ENCODE measurements at places on chromosomes 6 and 20. TPM values are rescaled to one million over a fixed set of nuclear protein-coding genes. Genes with fewer than 3 reads are reported as not detected.

Gene SOBP
- total RNA-seq, result 30.0 TPM

Gene SYNCRIP
- 60.8 TPM for total RNA-seq

Gene CRISP2
- 1.2 TPM for total RNA-seq

Gene SLC44A4
- total RNA-seq, result 0.20 TPM

Gene TAP2
- 19.0 TPM for total RNA-seq

Gene METTL24
- 11.5 TPM for total RNA-seq

DNA sequence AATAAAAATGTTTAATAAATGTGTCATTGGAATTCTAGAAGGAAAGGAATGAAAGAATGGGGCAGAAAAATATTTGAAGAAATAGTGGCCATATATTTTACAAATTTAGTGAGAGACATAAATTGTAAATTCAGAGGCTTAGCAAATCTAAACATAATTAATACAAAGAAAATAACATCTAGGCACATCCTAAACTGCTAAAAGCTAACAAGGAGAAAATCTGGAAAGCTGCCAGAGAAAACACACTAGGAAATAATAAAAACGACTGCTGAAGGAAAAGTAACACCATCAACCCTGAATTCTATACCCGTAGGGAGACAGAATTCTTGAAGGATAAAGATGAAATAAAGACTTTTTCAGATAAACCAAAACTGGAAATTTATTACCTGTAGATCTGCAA is 23.8 kb downstream of the CYB5R4 start:
- H3K4me1 ChIP-seq, result no peaks in the 10 kb centered on the region
- DNase-seq, result no peak
- H3K27ac ChIP-seq, result no peak overlapping the region
- H3K27me3 ChIP-seq, result no peaks in the 10 kb centered on the region

DNA sequence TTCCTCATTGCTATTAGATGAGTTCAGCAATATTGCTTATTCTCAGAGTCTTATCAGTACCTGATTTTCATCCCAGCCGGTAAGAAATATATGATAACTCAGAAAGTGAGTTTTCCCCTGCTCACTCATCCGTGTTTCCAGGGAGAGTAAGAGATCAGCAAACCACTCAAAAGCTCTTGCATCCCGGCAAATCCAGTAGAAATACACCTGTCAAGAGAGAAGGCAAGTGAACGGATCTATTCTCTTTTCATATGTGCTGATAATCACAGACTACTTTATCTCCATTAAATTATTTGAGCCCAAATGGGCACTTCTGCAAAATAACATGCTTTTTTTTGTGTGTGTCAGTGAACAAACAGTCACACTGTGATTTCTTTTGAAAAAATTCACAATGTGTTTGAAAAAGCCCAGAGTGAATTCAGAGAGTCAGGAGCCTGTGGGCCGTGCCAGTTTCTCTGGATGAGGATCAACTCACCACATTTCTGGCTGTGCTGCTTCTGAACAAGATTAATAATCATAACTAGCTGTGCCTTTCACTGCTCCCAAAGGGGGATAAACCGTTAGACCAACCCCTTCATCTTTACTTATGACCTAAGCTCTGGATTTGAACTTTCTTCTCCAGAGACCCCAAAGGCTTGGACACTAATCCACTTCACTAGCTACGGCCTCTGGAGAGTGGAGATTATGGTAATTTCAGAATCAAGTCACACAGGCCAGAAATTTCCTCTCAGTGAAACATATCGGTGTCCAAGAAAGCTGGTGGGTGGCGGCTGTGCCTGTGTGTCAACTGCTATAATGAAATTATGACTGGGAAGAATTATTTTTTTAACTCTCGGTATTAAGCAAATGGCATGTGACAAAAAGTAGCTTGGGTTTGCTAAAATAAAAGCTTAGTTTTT is 44.2 kb downstream of the NOX3 start:
- H3K4me1 ChIP-seq, result no peaks in the 10 kb centered on the region
- DNase-seq, result no peak
- H3K4me3 ChIP-seq, result no peak overlapping the region
- no peak overlapping the region for H3K27ac ChIP-seq
- H3K36me3 ChIP-seq, result no peaks in the 10 kb centered on the region

DNA sequence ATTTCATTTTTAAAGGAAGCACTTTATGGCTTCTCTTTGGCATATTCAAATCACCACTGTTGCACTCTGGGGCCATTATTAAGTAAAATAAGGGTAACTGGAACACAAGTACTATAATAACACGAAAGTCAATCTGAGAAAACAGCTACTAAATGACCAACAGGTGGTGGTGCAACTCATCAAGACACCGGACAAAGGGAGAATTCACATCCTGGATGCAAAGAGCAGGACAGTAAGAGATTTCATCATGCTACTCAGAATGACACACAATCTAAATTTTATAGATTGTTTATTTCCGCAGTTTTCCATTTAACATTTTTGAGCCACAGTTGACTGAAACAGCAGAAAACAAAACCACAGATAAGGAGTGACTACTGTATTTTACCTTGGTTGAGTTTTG is 27.6 kb upstream of the LY86 start:
- no peaks in the 10 kb centered on the region for H3K27me3 ChIP-seq
- no peaks in the 10 kb centered on the region for H3K36me3 ChIP-seq
- no peak overlapping the region for H3K4me3 ChIP-seq
- no peak overlapping the region for H3K27ac ChIP-seq

DNA sequence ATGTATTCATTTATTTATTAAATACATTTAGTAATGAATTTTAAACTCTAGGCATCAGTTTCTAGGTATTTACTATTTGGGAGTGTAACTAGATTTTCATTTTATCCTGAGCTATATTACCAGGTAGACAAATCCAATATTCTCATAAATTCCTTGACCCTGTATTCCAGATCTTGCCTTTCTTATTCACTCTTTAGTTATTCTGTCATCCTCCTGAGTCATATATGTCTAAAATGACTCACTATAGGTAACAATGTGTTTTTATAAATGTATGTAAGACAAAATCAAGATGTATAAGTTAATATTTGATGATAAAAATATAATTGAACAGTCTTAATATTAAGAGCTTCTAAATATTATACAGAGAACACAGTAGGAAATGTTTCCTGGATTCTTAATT is 642.1 kb upstream of the NRSN1 start:
- H3K27ac ChIP-seq, result no peak overlapping the region
- H3K36me3 ChIP-seq, result no peaks in the 10 kb centered on the region
- no peak for DNase-seq
- H3K4me3 ChIP-seq, result no peak overlapping the region
- no peaks in the 10 kb centered on the region for H3K27me3 ChIP-seq

DNA sequence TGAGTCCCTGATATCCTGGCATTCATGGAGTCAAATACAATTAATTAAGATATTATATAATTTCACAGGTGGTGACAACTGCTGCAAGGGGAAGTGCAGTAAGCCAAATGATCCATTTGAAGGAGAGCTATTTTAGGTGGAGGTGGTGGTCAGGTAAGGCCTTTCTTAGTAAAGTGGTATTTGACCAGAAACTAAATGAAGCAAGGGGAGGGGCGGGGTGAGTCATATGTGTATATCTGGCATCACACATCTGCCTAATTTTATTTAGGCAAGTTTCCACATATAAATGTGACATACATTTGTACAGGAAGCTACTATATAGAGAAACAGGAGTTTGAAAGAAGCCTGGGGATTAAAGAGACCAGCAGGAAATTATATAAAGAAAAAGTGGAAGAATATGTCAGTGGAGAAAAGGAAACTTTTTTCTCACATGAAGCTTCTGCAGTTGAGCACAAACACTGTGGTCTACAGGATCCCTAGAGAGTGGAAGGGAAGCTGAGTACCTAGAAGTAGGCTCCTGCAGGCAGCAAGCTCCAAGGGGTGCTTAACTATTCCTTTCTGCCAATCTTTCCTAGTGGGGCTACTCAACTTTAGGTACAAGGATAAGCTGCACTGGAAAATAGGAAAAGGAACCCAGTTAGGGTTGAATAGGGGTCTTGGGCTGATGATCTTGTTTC is 99.6 kb downstream of the OGFRL1 start:
- H3K27ac ChIP-seq, result no peak overlapping the region
- H3K4me3 ChIP-seq, result no peak overlapping the region
- H3K27me3 ChIP-seq, result no peaks in the 10 kb centered on the region
- H3K4me1 ChIP-seq, result no peaks in the 10 kb centered on the region
- DNase-seq, result no peak

DNA sequence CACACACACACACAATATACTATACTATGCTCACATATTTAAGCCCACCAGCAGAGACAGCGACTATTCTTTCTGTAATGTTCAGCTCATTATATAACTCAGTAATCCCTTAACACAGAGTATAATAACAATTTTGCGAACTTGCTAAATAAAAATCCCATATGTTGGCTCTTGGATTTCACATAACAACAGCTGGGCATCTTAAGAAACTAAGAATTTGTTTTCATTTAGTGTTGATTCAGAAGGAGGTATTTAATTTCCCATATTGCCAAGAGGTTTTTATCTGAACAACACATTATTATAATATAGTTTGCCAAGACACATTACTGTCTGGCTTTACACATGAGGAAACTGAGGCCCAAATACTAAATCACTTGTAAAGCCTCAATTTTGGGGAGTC is 7.4 kb downstream of the ECT2L start:
- H3K27ac ChIP-seq, result no peak overlapping the region
- H3K36me3 ChIP-seq, result no peaks in the 10 kb centered on the region
- no peaks in the 10 kb centered on the region for H3K27me3 ChIP-seq
- no peaks in the 10 kb centered on the region for H3K4me1 ChIP-seq
- DNase-seq, result peak; percentile 57

GRCh38 chr6:79841577-79842375 is 105.6 kb downstream of the ELOVL4 start:
- H3K27ac ChIP-seq, result no peak overlapping the region
- no peaks in the 10 kb centered on the region for H3K27me3 ChIP-seq
